ENCODE measurements at places on chromosomes 7 and 10. TPM values are rescaled to one million over a fixed set of nuclear protein-coding genes. Genes with fewer than 3 reads are reported as not detected.

DNA sequence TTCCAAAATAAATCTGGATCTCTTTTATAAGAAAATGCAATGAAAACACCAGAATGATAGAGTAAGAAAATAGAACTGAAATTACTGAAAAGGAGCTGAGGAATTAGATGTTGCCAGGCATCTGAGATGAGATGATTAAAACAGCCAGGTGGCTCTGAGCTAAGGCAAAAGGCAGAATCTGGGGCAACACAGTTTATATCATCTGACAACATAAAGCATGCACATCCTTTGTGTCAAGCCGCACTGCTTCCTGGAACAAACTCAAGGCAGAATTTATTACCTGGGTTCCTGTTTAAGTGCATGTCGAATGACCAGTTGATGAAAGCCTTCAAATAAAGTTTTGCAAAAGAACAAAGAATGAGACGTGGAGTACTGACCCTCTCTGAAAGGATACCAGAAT is 247.0 kb downstream of the SNX10 start:
- DNase-seq, result no peak

DNA sequence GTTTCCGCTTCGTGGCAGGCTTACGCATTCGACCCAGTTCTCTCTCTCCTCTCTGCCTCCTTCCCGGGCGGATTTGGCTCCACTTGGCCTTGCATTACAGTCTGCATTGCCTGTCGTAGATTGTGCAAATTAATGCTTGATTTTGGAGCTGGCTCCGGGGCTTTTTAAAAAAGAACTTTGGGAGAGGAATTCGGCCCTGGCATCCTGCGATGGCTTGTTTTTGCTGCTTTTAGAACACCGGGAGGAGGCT is 767 bp downstream of the EIF4EBP2 start:
- DNase-seq, result peak; percentile 31

- DNase-seq, result no peak
Observed at GRCh38 chr7:74027683-74028320, at the start of gene ELN. TSS of gene ELN (plus strand) at chr7:74028173. CDS start at chr7:74028188, 15 bp downstream.

DNA sequence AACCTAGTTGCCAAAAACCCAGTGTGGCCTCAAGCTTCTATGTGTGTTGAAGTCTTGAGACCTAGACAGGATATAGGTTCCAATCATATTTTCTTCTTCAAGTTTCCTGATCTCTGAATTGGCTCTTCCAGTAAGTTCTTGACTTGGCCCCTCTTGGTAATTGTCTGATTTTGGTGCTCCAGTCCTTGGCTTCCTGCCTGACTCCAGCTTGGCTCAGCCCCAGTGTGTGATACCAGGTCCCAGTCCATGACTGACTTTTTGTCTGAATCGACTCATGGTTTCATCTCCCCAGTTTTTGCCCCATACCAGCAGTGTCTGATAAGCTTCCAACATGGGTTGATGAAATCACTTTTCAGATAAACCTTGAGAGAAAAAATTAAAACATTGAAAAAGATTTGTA is 72.3 kb downstream of the FAS start:
- no peak for DNase-seq

DNA sequence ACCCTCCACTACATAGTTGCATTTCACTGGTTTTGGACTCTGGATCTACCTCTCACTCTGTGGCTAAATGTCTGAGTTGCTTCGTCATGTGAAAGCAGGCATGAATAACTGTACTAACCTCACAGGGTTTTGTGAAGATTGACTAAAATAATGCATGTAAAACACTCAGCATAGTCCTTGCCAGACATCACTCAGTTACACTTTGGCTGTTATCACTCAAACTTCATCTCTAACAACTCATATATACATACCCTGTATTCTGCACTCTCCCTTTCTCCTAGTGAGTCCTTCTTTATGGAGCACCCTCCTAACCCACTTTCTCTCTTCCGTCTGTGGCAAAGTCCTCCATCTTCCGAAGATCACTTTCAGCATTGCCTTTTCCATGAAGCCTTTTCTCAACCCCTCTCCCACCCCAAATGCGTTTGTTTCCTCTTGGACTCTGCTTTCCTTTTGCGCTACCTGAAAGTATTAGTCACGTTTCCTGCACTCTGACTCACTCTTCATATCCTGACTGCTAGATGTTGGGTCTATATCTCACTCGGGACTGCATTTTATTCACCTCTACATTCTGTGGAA is 72.6 kb downstream of the OSBPL3 start:
- no peak for DNase-seq

DNA sequence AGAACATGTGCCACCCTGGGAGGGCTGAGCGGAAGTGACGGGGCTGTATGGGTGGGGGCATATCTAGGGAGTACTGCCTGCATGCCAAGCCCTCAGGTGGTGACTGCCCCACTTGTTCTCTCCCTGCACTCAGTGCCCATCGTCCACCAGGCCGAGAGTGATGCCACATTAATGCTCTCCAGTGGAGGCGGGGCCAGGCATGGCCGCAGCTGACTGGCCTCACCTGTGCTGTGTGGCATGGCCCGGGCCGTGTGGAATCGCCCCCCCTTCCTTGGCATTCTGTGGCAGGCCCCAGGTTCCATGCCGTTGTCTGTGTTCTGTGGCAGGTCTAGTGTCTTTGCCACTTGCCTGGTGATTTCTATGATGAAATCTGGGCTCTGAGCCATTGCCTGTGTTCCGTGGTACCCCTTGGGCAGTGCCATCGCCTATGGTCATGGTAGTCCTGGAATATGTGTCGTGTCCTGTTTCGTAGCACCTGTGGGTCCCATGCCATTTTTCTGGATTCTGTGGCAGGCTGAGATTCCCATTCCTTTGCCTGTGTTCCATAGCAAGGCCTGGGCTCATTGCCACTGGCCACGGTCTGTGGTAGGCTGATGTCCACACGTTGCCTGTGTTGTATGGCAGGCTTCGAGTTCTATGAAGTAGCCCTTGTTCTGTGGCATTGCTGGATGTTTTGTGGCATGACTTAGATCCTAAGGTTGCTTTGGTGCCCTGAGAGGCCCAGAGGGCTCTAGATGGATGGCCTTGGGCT is 8.9 kb downstream of the FLNC start:
- DNase-seq, result no peak

The AUTS2 gene
- not detected for polyA plus RNA-seq

The PAPOLB gene
- polyA plus RNA-seq, result not detected

The CYP3A7 gene
- polyA plus RNA-seq, result not detected

All from CD14-positive monocyte (primary cell).